Activated CD4-positive, CD25-positive, alpha-beta regulatory T cell treated with anti-CD3 and anti-CD28 coated beads, Interleukin-2, amount 50 U/mL, for 16 hours (primary cell): ENCODE measurements at places on chromosomes 6 and 20.

DNA sequence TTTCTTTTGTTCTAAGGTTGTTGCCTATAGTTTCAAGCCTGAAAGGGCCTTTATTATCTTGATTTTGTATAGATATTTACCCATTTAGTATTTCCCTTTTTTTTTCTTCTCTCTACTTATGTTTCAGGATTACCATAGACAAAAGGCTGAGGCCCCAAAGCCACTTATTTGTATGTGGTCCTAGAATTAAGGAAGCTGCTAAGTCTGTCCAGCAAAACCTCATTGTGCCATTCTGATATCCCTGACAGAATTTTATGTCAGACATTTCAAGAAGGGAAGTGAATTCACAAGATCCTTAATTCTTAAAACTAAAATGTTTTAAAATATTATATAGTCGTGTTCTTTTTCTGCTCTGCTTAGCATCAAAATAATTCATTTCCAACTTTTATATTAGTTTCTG lies 6.9 kb downstream of the HAO1 start:
- DNase-seq: no peak

DNA sequence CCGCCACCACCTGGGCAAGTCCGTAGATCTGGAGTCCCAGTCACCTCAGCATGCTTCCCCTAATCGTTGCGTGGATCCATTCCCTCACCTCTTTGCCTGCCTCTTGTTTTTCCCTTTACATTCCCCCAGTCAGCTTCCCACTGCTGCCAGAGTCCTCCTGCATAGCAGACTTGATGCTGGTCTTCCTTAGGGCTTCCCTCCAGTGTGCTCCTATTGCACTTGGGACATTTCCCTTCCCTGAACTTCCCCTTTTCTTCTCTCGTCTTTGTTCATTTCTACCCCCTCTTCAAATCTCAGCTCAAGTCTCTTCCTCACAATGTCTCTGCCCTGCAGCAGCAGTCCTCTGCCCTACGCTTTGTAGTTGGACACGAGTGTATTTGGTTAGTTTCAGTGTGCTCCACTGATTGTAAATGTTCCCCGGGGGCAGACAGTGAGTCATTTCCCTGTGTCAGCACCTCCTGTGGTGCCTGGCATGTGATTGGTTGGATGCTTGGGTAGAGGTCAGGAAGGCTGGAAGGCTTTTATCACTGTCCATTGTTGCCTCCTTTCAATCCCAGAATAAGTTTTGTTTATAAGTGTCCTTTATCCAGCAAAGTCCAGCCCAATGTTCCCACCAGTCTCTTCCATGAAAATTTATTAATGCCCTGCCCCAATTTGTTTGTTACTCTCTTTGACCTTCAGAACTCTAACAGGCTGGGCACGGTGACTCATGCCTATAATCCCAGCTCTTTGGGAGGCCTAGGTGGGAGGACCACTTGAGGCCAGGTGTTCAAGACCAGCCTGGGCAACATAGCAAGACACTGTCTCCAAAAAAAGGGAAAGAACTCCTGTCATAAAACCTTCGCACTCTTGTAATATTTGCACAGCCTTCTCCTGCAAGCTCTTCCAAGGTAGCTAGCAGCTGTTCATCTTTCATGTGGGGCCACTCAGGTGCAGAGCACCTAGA lies 38.3 kb downstream of the FAM120B start:
- no peak for DNase-seq

GRCh38 chr20:33783256-33783655 lies 27.9 kb upstream of the CHMP4B start:
- DNase-seq: no peak

DNA sequence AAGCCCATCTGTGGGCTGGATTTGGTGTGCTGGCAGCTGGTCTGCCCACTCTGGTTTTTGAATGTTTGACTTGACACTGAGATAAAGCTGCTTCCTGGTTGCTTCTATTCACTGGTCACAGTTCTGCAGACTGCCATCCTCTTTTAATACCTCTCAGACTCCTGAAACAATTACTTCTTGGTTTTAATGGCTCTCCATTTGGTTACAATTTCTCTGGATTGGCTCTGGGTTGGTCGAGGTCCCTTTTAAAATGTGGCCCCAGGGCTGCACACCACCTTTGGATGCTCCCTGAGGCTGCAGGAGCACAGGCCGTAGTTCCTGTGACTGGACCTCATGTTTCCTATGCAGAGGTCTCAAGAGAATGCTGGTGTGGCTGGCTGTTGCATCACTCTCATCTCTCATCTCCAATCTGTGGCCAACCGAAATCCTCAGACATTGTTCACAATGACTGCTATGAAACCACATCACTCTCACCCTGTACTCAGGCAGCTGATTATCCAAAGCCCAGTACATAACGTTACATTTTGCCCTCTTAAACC lies 98.5 kb downstream of the INSM1 start:
- no peak for DNase-seq

DNA sequence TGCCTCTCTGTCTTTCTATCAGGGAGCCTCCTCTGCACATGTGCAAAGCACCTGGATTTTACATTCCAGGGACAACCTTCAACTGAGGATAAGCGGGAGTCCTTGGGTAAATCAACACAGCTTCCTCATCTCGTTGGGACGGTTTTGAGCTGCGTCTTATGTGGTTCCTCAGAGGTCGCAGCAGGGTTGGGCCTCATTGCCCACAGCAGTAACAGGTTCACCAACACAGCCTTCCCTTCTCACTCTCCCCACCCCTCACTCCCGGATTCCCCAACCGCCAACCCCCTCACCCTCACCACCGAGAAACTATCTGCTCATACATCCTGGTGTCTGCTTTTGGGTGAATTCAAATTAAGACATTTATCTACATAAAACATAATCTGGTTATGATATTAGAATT lies 155.8 kb upstream of the GGTLC1 start:
- DNase-seq: no peak

- DNase-seq: no peak
Observed at GRCh38 chr20:24667689-24668383, 198.4 kb downstream of the SYNDIG1 start.

GRCh38 chr6:15389765-15390723 lies 144.2 kb downstream of the JARID2 start:
- DNase-seq: no peak

DNA sequence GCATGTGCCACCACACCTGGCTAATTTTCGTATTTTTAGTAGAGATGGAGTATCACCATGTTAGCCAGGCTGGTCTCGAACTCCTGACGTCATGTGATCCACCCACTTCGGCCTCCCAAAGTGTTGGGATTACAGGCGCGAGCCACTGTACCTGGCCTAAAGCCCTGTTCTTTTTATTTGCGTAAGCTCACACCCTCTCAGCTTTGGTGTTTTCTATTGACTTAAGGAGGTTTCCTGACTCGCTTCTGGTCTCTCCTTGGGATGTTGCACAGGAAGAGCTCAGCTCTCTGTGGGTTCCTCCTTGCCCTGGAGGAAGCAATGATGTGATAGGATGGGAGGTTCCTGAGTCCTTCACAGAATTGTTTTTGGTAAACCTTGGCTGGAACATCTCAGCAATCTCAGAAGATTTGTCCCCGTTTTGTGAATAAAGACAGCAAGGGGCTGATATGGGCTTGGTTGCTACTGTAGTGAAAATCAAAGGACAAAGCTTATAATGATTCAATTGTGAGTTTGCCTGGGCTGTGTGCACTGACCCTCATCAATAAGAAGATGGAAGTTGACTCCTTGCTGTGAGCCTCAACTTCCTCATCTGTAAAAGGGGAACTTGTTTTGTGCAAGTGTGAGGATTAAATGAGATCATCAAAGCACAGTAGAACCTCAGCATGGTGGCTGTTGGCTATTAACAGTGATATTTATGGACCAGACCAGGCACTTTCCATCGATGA lies 27.0 kb downstream of the TOX2 start:
- DNase-seq: no peak

DNA sequence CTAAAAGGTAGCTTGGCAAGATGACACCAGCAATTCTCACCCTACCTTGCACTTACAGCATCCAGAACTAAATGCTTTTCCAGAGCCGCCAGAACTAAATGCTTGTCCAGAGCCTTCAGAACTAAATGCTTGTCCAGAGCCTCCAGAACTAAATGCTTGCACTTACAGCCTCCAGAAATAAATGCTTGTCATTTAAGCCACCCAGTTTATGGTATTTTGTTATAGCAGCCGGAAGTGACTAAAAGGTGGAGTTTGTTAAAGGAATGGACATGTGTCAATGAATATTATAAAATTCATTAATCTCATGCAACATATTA lies 133.5 kb downstream of the GPX5 start:
- DNase-seq: no peak

- DNase-seq: no peak
Observed at GRCh38 chr20:41213150-41213820, 75.9 kb downstream of the PLCG1 start.

GRCh38 chr6:139605350-139605749 lies 230.9 kb upstream of the CITED2 start:
- DNase-seq: no peak

- no peak for DNase-seq
Observed at GRCh38 chr20:36065427-36065998, 89.0 kb upstream of the EPB41L1 start.

DNA sequence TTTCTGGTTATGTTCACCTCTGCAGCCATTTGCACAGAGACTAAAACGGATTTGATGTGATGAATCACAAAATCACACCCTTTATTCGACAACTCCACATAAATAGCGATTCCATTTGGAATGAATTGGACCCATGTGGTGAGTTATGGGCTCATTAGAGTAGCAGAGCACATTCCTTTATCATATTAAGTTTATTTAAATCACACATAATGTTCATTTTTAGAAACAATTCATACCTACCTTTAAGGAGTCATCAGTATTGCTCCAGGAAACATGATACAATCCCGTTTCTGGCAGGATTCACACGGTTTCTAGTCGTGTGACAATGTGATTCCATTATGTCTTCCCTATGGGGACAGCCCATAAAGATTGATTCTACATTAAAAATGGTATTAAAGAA lies 303.5 kb downstream of the CDH4 start:
- no peak for DNase-seq

DNA sequence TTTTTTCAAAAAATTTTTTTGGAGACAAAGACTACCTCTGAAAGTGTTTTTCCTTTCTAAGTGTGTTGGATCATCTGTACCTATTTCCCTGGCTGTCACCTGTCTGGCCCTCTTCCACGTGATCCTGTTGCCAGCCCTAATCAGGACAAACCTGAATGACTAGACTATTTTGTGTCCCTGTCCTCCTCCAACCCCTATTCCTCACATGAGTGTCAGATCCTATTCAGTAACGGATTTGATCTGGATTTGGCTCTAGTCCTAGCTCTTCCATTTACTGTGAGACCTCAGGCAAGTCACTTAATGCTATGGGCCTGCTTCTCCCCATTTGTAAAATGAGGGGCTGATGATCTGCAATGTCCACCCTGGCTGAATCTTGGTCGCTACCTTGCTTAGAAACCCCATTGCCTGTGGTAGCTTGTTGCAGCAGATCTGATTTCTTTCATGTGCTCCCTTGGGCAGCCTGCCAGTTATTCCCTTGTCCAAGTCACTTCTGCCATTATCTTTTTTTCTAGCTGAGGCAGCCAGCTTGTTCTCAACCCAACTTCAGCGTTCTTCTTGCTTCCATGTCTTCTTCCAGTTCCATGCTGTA lies 4.8 kb downstream of the PHF20 start:
- DNase-seq: no peak

- DNase-seq: no peak
Observed at GRCh38 chr20:42974347-42974746, 215.4 kb downstream of the PTPRT start.

GRCh38 chr6:158286413-158286812 lies 25.9 kb upstream of the TULP4 start:
- DNase-seq: no peak

DNA sequence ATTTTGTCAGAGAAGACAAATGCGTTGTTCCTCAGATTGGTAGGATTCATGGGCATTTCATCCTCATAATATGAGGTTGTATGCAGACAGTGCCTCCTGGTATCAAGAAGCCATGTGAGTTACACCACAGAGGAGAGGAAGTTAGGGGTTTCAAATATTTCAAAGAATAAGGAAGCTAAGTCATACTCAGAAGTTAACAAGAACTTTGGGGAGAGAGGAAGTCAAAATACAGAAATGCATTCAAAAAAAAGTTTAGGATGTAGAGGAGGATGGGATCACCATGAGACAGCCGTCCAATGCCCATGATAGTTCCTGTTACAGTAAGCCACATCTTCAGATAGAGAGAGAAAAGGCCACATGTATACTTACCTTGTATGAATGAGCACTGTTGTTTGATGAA lies 22.3 kb downstream of the HLA-DOB start:
- DNase-seq: no peak

DNA sequence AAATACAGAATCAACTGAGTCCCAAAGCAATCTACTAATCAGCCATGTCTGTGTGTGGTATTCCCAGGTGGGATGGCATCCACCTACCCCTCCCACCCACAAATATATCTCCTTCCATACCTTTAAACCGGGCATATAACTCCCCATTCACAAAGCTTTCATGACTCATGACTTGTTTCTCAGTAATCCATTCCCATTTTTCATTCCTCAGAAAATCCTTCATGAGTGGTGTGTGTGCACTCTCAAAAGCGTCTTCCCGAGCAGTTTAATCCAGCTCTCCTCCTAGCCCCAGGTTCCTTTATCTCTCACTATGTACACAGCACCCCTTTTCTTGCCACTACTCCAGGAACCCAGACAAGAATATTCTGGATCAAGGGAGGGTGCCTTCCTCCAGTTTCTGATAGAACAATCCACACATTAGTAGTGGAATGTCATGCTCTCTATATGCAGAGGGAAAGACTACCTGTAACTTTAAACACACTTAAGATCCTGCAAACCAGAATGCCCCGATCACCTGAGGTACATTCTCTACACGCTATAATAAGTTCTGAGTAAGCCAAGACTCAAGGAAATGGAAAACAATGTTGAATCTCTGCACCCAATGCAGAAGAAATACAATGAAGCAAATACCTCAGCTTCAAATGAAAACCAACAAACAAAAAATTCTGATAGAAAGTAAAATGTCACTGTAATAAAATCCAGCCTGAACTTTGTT lies 55.7 kb upstream of the IPCEF1 start:
- no peak for DNase-seq

DNA sequence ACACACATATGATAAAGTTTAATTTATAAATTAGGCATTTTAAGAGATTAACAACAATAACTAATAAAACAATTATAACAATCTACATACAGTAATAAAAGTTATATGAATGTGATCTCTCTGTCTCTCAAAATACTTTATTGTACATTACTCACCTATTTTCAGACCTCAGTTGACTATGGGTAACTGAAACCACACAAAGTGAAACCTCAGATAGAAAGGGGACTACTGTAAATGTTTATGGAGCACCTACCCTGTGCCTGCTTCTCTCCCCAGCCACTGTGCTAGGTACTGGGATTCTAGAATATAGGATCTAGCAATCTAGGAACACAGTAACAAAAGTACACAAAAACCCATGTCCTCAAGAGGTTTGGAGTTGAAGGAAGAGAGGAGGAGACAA lies 63.4 kb upstream of the BTN3A2 start:
- DNase-seq: no peak

- no peak for DNase-seq
Observed at GRCh38 chr20:38126932-38127621, 38.0 kb downstream of the TGM2 start.

GRCh38 chr6:30100154-30100553 lies 12.7 kb downstream of the TRIM31 start:
- no peak for DNase-seq
